ENCODE measurements at places on chromosomes 16 and 17.

DNA sequence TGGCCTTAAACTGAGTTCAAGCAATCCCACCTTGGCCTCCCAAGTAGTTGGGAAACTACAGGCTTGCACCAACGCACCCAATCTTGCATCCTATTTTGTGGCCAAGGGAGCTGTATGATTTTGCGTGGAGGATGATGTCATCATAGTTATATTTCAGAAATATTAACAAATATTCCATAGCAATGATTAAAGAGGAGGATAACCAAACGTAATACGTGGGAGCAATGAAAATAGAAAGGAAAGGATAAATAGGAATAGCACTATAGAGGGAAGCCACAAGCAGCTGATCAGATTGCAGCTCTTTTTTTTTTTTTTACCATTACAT is 2.2 kb upstream of the YWHAE start:
- no peak for DNase-seq

DNA sequence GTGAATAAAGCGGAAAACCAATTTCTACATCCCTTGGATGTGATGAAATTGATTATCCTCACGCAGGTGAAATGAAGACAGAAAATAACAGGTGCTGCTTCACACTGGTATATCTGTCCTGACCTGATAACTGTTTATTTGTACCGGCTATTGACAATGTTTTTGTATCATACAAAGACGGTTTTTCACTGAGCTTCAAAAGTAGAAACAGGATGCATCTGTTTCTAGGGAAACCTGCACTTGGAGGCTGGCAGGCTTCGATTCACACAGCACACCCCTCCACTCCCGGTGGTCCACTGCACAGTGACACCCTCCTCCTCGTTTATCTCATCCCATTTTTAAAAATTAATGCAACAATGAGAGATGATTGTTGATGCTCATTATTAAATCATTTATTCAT is 104.5 kb downstream of the CPPED1 start:
- no peak for DNase-seq

DNA sequence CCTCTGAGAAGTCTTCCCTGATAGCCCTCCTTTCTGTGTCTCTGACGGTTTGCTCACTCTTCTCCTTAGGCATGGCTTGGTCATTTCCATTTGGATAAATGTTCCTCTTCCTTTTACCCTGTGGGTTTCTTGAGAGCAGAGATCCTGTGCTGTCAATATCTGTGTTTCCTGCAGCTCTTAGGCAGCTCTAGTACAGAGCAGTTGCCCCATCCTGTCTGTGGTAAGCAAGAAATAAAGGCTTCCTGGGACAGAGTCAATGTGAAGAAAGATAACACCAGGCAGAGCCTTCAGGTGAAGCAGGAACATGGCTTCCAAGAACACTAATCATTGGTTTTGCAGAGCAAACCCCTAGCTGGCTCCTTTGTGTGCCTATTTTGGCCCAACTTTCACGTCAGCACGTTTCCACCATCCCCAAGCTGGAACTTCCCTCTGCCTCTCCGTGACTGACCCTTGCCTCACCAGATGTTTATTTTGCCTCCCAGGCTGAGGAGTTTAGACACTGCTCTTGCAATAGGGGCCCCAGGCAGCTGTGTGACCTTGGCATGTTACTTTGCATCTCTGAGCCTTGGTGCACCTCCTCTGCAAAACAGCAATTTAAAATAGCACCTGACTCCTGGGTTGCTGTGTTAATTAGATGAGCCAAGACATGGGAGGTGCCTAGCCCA is 49.6 kb upstream of the SIAH1 start:
- DNase-seq, result no peak

GRCh38 chr17:62653826-62654761 is 26.6 kb downstream of the MRC2 start:
- no peak for DNase-seq

- DNase-seq, result no peak
Observed at GRCh38 chr17:67469208-67469980, 92.3 kb downstream of the PITPNC1 start.

GRCh38 chr17:39018267-39019134 is 51.3 kb upstream of the FBXO47 start:
- DNase-seq, result no peak

DNA sequence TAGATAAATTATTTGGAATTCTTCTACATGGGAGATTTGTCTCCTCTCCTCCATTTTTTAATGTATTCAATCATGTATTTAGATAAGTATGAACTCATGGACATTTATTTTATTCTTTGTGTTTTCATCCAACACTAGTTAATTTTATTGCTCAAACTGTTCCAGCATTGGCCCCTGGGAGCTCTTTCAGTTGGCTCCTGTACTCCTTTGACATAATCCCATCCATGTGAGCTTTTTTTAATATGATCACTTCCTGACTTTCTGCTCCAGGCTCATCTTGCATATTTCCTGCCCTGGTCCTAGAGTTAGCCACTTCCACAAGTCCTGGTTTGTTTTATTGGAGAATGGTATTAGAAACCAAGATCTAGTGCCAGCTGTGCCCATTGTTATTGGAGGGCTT is 419.0 kb upstream of the CDH11 start:
- no peak for DNase-seq

DNA sequence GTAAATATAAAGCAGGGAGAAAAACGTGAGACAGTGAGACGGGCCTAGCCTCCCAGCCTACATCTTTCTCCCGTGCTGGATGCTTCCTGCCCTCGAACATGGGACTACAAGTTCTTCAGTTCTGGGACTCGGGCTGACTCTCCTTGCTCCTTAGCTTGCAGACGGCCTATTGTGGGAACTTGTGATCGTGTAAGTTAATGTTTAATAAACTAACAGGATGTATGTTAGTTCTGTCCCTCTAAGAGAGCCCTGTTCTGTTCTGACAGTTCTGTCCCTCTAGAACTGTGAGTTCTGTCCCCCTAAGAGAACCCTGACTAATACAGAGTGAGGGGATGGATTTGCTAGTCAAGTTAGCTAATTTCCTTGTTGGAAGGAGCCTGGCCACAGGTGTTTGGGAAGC is 16.7 kb upstream of the MYH10 start:
- no peak for DNase-seq

- DNase-seq, result no peak
Observed at GRCh38 chr16:89613231-89613953, at the start of gene DPEP1. Gene DPEP1 (plus strand): TSS chr16:89613642. CDS start chr16:89630411, 16,769 bp downstream.

- no peak for DNase-seq
Observed at GRCh38 chr17:75844530-75845057, 390 bp upstream of the UNC13D start.

GRCh38 chr17:12765548-12765947 is 23.8 kb upstream of the ARHGAP44 start:
- DNase-seq, result no peak

GRCh38 chr17:81245024-81245664 is 6.0 kb downstream of the NDUFAF8 start:
- no peak for DNase-seq

GRCh38 chr17:57210972-57211411 is 45.3 kb upstream of the MSI2 start:
- DNase-seq, result no peak

DNA sequence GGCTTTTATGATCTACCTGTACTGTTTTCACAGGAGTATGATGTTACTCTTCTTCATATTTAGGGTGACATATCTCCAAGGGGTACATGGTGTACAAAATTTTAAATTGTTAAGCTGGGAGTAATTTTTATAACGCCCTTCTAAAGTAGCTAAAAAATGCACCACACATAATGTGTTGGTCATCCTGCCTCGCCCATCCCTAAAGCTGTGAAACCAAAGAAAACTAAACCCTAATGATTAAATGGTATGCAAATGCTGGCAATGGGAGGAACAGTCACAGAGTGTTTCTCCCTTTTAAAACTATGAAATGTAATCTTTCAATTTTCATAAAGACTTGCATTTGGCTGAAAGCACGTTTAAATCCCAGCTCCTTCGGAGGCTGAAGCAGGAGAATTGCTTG is 2.0 kb upstream of the KRT24 start:
- no peak for DNase-seq

DNA sequence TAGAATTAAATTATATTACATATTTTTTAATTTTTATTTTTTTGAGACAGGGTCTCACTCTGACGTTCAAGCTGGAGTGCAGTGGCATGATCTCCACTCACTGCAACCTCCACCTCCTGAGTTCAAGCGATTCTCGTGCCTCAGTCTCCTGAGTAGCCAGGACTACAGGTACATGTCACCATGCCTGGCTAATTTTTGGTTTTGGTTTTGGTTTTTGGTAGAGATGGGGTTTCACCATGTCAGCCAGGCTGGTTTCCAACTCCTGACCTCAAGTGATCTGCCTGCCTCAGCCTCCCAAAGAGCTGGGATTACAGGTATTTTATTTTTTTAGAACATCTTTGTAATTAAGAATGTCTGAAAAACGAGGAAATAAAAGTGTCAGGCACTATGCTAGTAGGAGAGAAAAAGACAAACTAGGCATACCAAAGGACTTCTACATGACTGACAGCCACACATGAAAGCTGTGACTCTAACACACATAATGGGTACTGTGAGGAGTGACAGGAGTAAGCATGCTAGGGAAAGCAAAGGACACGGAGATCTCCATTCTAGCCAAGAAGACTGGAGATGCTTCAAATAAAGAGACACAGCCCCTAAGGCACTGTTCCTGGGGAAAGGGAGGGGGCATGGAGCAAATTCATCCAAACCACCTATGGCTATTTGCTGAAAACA is 7.3 kb downstream of the GNA13 start:
- no peak for DNase-seq

- no peak for DNase-seq
Observed at GRCh38 chr16:73949574-73950320, 346.9 kb upstream of the PSMD7 start.

- no peak for DNase-seq
Observed at GRCh38 chr17:59416184-59416583, 84.7 kb downstream of the YPEL2 start.

DNA sequence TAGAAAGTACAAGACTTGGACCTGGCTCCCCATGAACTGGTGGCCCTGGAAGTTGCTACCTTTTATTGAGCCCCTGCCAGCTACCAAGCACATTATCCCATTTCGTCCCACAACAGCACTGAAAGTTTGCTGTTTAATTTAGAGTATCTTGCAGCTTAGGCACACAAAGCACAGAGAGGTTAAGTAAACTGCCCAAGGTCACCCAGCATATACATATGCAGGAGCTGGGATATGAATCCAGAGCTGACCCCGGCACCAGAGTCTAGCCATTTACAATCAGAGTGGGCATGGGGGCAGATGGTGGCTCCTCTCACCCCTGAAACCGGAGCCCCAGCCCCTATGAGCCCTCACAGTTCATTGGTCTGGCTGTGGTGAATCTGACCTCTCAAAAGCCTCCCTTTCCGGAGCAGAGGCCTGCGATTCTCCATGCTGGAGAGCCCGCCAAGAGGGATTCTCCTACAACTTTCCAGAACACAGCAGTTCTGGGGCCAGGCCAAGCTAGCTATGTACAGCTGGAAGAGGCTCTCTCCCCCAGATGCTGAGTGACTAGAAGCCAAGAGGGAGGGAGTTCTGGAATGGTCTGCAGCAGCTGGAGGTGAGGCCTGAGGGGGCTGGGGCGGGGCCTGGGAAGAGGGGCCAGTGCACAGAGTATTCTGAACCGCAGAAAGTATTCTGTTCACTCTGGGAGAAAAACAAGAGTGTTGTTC is 58.3 kb downstream of the SREBF1 start:
- DNase-seq, result no peak

- no peak for DNase-seq
Observed at GRCh38 chr16:50123417-50123816, 29.7 kb upstream of the TENT4B start.

- DNase-seq, result peak; percentile 46
Observed at GRCh38 chr17:30376621-30377452, 1.9 kb upstream of the CPD start.

- no peak for DNase-seq
Observed at GRCh38 chr17:76208120-76208519, 32.2 kb downstream of the RNF157 start.

GRCh38 chr16:47461598-47462266 is 601 bp downstream of the PHKB start:
- DNase-seq, result peak; percentile 8

DNA sequence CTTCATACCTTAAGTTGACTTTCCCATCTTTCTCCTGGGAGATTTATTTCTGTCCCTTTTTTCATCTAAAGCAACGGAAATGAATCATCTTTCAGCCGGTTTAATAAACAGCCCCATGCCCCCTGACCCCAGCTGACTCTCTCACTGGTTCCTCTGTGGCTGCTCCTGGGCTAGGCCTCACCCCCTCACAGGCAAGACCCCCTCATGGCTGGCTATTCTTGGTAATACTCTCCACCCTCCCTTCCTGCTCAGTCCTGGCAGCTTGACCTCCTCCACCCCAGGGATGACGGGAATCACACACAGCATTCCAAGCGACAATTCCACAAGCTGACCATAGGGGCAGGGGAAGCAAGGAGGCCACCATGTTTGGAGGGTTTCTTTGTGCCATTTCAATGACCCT is 1.5 kb upstream of the ADAP2 start:
- no peak for DNase-seq

- no peak for DNase-seq
Observed at GRCh38 chr17:64460955-64461354, 12.0 kb downstream of the MILR1 start.

- DNase-seq, result no peak
Observed at GRCh38 chr16:12898551-12898950, 2.8 kb upstream of the SHISA9 start.

GRCh38 chr16:30656974-30657865 is 1.0 kb upstream of the FBRS start:
- DNase-seq, result no peak

DNA sequence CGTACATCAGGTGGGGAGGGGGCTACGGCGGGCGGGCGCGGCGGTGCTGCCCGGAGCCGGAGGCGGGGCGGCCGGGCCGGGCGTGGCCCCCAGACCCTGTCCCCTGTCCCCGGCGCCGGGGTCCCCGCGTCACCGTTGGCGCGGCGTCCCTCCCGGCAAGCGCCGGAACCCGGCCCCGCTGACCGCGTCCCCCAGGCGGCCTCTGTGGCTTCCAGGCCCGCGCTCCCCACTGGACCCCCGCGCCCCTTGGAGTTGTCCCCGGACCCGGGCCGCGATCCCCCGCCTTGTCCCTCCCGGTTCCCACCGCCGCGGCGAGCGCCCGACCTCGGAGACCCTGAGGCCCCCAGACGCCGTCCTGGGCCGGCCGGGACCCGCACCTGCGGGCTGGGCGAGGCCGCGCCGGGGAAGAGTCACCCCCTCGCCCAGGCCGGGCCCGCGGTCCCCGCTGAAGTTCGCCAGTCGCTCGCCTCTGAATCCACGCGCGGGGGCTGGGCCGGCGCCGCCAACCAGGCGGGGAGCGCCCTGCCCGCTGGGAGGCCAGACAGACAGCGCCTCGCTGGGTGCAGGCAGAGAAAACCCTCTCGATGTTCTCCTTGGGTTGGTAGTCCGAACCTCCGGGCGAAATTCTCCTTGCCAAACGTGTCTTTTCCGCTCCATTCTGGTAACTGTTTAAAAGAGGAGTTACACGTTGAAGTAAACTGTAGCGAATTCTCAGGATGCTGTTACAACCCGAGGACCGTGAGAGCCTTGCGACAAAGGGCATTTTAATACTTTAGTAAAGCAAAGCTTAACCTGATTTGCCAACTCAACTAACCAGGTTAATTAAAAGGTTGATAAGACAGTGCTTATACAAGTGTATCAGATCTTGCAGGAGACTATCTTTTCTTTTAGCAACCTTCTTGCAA is 761 bp downstream of the GAN start:
- DNase-seq, result peak; percentile 48

- DNase-seq, result peak; percentile 28
Observed at GRCh38 chr17:68057531-68057952, 22.0 kb downstream of the KPNA2 start.

All from activated CD4-positive, alpha-beta T cell treated with anti-CD3 and anti-CD28 coated beads for 4 hours (primary cell).